ENCODE measurements at places on chromosomes 11 and 22. TPM values are rescaled to one million over a fixed set of nuclear protein-coding genes. Genes with fewer than 3 reads are reported as not detected.

- no peak for DNase-seq
These were observed 4.1 kb upstream of the CD82 start for GRCh38 chr11:44561275-44561805.

GRCh38 chr11:58503361-58503856, 4.5 kb downstream of the OR5B21 start:
- no peak for DNase-seq

DNA sequence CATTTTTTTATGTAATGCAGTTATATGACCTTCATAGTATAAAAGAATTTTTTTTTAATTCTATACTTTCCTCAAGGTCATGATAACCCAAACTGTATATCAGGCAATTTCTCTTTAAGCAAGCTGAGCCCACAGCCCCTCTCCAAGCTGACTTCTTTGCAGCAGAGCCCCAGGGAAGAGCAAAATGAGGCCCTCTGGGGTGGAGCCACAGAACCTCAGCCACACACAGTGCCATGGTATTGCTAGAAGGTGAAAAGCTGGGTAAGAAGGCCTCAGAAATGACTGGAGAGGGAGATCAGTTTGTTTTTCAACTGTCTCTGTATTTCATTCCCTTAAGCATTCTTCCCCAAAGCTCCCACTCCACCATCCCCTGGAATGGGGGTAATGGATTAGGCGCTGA, 108.8 kb downstream of the PLEKHA7 start:
- DNase-seq, result no peak

- DNase-seq, result peak; percentile 22
These were observed 22.1 kb downstream of the GGTLC2 start for GRCh38 chr22:22666307-22667091.

KCNK4 gene
- not detected for total RNA-seq

DNA sequence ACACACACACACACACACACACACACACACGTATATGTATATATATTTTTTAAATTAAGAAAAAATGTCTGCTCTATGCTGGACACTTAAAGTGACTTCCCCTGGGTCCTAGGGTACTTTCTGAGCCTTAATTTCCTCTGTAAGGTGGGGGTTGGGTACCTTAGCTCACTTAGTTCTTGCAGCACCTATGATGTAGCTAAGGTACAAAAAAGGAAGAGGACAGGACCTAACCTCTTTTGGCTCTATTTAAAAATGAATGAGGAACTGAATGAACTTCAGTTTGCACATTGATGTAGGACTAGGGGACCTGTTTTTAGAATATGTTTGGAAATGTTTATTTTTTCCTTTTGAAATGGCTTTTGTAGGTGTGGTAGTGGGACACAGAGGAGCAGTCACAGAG, 11.1 kb downstream of the SREBF2 start:
- no peak for DNase-seq

GNAZ gene
- total RNA-seq, result 0.37 TPM

DNA sequence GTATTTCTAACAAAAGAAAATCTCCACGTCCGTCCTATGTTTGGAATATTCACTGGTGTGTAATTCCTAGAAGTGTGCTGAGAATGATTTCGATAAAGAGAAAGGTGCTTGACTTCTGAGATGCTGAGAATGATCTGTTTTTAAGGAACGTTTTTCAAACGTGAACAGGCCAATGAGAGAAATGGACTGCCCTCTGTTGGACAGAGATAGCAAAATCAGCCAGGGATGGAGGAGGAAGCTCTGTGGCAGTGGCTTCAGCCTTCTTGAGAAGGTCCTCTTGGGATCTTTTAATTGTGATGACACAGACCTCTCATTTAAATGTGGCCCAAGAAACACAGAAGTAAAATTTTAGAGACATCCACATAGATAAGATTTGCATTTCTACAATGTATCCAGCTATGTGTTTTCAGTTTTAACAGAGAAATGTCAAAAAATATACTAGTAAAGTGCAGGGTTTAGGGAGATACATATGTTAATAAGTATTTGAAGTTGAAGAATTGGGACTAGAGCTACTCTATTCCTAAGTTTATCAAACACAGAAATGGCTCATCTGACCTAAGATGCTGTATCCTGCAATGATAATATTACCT, 84.0 kb upstream of the RCN1 start:
- peak; percentile 34 for DNase-seq

HPX gene
- 0.35 TPM for total RNA-seq

GRCh38 chr11:18798799-18799469, 7.3 kb upstream of the PTPN5 start:
- DNase-seq, result no peak

DNA sequence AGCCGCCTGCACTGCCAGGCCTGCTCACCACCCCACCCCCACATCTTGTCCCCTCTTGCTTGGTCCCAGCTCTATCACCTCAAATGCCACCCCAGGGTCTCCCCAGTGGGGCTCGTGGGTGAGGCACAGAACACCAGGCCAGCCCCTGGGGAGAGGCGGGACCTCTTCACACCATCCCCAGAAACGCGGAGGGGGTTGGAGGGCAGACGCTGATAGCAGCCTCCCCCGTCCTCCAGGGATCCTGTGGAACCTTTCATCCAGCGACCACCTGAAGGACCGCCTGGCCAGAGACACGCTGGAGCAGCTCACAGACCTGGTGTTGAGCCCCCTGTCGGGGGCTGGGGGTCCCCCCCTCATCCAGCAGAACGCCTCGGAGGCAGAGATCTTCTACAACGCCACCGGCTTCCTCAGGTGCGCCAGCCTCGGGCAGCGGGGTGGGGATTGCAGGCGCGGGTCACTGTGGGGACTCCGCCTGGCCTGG, 5.8 kb downstream of the PKP3 start:
- no peak for DNase-seq

GRCh38 chr22:49100773-49101172, 726.9 kb downstream of the BRD1 start:
- no peak for DNase-seq

OR52N2 gene
- not detected for total RNA-seq

- DNase-seq, result no peak
These were observed 17.6 kb upstream of the MGAT3 start for GRCh38 chr22:39439170-39439569.

FAM227A gene
- not detected for total RNA-seq

DNA sequence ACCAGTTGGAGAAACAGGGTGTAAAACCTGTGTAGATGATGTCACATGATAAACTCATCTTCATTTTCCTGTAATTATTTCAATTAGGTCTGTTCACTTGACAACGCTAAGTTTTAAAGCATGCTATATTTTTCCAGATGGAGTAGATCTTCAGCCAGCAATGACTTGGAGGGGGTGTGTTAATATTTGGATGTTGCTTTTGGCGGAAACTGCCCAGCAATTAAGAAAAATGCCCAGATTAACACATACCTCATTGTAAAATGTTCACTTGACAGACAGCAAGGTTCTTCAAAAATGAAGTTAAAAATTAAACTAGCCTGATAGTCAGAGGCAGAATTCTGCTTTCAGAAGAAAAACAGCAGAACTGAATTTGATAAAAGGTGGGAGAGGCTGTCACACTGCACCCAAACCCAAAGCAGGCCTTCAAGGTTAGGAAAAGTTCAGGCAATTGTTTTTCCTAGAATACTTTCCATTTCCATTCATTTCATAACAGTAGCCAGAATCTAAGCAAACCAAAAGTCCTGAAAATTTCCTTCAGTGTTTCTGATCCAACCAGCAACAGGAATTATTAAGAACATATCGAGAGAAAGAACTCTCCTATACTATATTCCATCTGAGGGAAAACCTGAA, 33.0 kb downstream of the VSIG10L2 start:
- no peak for DNase-seq

SLC6A5 gene
- not detected for total RNA-seq

DNA sequence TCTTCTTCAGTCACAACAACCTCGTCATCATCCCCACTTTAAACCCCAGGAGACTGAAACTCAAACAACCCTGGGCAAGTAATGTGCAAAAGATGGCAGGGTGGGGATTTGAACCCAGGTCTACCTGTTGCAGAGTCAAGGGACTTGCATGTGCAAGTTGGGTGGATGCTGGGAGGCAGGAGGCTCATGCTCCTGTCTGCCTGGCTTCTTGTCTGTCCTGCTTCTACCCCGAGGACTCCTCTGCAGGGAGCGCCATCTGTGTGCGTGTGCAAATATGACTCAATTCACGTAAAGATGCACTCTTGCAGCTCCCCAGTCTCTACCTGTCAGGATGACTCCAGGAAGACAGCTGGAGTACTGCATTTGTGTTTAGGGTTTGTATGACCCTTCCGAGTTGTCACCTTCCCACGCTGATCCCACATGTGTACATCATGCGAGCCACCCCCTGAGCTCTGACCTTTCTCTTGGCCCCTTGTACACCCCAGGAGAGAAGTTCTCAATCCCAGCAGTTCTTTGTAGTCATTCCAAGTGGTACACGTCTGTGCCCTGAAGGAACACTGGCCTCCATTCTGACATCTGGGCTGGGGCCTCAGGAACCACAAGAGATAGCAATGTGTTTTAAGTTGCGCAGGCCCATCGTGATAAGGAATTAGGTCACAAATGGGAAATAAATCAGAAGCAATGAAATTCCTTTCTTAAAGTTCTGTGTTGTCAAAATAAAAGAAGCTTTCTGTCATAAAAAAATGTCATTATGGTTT, 95.7 kb downstream of the CWC15 start:
- DNase-seq, result no peak

YWHAH gene
- 182 TPM for total RNA-seq

GRCh38 chr22:22871536-22872278, 15.9 kb upstream of the IGLL5 start:
- DNase-seq, result peak; percentile 3

GRCh38 chr22:48305726-48306235, 1521.9 kb downstream of the BRD1 start:
- no peak for DNase-seq

DNA sequence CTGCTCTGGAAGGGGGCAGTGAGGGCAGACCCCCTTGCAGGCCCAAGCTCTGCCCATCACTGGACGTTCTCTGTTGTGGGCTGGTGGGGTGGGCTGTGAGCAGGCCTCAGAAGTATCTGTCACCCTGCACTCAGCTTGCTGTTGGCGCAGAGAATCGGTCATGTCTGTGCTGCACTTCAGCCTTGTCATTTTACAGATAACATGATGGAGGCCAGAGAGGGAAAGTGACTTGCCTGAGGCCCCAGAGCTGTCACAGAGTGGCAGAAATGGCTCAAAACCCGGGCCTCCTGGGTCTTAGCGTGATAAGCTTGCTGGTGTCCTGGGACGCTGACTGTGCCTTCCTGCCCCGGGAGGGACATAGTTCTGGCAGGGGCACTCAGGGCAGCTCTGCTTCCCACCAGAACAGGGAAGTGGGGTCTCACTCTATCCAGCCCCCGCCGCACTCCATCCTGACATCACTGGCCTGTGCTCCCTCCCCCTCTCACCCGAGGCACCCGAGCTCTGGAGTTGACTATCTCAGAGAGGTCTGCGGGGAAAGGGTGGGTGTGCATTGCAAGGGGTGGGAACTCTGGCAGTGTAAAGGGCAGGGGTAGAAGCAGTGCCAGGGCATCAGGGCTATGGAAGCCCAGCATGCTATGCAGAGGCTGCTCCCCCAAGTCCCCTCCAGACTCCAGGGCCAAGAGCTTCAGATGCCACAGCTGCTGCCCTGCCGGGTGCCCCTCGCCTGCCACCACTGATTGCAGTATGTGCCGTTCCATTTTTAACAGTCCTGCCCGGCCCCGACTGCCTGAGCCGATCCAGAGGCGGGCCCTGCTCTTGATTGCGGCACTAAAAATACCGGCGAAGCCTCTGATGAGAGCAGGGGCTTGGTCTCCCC, 50.4 kb upstream of the NECTIN1 start:
- no peak for DNase-seq

DNA sequence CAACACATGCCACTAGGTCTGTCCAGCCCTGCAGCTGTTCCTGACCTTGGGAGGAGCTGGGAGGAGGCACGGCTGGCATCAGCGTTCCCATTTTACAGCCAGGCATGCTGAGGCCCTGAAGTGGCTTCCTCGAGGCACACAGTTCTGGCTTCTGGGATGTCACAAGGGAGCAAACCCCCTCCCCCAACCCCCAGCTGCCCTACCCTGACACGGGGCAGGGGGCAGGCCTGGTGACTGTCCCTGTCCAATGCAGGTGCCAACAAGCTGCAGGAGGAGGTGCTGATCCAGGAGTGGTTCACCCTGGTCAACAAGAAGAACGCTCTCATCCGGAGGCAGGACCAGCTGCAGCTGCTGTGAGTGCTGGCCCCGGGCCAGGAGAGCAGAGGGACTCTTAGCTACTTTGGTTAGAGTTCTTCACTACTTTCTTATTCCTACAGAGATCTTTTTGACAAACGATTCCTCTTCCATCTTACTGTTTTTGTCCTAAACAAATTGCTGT, 5.3 kb downstream of the KCNK7 start:
- DNase-seq, result no peak

GRCh38 chr22:22097727-22098228, 115.2 kb upstream of the TOP3B start:
- no peak for DNase-seq

- DNase-seq, result no peak
These were observed 3.4 kb downstream of the TYR start for GRCh38 chr11:89181111-89181510.

GRCh38 chr11:106076171-106076918, 802 bp downstream of the KBTBD3 start:
- peak; percentile 12 for DNase-seq

CCND1 gene
- total RNA-seq, result 0.21 TPM

GRCh38 chr11:2252018-2252417, 18.4 kb downstream of the ASCL2 start:
- DNase-seq, result no peak

INS gene
- total RNA-seq, result not detected

SCGB1C1 gene
- total RNA-seq, result not detected

GRCh38 chr11:100888836-100889235, 201.7 kb downstream of the ARHGAP42 start:
- no peak for DNase-seq

GRCh38 chr11:75389276-75389605, 10.1 kb upstream of the RPS3 start:
- no peak for DNase-seq

Data from activated CD4-positive, alpha-beta T cell treated with anti-CD3 and anti-CD28 coated beads, Interleukin-2, amount 10 ng/mL, durations not matched to agents 7 days and 5 days (primary cell).